ENCODE measurements at places on chromosomes 4 and X.

DNA sequence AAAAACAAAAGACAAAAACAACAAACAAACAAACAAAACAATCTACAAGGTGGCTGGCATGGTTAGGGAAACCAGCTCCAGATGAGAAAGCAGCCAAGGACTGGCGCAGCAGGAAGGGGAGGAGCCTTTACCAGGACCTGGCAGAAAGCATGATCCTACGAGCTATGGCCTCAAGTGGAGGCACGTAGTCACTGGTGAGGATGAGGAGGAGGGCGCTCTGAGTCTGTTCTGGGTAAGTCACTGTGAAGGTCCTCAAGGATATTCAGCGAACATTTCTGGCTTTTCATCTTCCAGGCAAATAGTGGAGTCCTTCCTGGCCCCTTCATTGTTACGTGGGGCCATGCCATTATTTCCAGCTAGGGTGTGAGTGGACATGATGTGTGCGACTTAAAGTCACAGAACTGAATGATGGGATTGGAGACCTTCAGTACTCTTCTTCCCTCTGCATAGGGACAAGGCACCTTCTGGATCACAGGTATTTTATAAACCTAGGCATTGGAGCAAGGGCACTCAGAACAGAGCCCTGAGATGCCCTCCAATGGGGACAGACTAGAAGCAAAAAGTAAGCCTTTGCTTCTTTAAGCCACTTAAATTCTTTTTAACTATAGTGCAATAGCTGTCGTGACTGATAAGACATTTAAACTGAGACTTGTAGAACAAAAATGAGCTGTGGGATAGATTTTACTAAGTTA, 771.3 kb downstream of the RAB28 start:
- DNase-seq: no peak

- no peak for DNase-seq
Observed at GRCh38 chrX:27336466-27337091, 126.6 kb downstream of the PPP4R3C start.

- no peak for DNase-seq
Observed at GRCh38 chr4:86096373-86096772, 263.5 kb downstream of the MAPK10 start.

- DNase-seq: no peak
Observed at GRCh38 chr4:14176613-14177012, 549.1 kb upstream of the BOD1L1 start.

DNA sequence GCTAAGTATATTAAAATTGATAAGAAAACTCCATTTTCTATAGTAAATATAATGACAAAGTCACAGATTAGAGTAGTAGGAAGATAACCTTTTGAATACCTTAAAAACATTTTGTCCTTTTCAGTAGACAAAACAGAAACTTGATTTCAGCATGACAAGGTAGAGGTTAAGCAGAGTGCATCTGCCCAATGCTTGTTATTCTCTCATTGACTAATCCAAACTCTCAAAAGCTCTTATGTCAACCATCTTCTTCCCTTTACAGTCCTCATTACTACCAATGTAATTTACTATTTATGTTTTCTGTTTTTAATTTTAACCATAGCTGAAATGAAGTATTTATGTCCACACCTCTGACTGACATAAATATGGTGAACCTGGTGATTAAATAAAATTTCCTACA, 11.1 kb downstream of the NIPAL1 start:
- DNase-seq: no peak

DNA sequence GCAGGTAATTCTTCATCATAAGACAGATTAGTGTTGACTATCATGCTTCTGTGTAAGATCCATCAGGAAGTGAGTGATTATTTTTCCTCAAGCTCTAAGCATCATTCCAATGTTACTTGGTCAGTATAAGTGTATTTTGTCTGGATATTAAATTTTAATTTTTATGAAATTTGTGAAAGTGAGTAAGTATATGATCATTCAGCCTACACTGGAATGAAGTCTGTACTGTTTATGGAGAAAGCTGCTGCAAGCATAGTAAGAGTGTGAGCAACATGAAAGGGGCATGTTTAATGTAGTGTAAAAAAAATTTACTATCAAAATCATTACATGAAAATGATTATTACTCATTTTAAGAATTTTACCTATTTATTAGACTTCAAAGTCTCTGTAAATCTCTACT, 84.8 kb downstream of the IL15 start:
- no peak for DNase-seq

- no peak for DNase-seq
Observed at GRCh38 chr4:86961116-86961515, 26.3 kb downstream of the AFF1 start.

GRCh38 chr4:172147687-172148086, 334.5 kb downstream of the GALNTL6 start:
- no peak for DNase-seq

GRCh38 chr4:38008571-38009021, 48.4 kb downstream of the PTTG2 start:
- DNase-seq: no peak

- no peak for DNase-seq
Observed at GRCh38 chr4:151147000-151147399, 47.6 kb downstream of the RPS3A start.

- no peak for DNase-seq
Observed at GRCh38 chr4:117479673-117480072, 394.3 kb upstream of the TRAM1L1 start.

DNA sequence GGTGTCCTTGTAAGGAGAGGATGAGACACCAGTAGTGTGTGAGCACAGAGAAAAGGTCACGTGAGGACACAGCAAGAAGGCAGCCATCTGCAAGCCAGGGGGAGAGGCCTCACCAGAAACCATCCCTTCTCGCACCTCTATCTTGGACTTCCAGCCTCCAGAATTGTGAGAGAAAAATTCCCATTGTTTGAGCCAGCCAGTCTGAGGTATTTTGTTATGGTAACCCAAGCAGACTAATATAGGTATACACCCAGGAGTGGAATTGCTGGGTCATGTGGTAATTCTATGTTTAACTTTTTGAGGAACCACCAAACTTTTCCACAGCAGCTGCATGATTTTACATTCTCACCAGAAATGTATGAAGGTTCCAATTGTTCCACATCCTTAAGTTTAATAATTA, 25.6 kb downstream of the ZDHHC9 start:
- no peak for DNase-seq

DNA sequence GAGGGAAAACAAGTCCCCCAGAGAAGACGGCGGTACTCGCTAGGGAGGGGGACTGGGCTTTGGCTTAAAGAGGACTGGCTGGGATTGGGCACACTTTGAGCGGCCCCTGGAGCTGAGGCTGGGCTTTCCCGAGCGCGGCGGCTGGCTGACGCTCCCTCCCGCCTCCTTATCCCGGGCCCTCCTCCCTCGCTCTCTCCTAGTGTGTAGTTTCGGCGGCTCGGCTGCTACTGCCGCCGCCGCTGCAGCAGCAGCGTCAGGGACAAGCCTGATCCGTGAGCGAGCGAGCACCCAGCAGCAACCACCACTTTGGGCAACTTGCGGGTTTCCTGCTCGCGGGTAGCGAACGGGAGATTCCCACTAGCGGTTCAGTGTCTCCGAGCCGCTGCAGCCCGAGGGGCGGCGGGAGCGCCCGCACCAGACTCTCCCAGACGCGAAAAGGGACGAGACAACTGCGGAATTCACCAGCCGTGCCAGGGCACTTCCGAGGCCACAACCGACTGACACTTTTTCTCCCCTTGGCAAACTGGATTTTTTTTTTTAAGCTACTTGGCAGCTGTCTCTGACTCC, 632 bp upstream of the PCDH7 start:
- no peak for DNase-seq

DNA sequence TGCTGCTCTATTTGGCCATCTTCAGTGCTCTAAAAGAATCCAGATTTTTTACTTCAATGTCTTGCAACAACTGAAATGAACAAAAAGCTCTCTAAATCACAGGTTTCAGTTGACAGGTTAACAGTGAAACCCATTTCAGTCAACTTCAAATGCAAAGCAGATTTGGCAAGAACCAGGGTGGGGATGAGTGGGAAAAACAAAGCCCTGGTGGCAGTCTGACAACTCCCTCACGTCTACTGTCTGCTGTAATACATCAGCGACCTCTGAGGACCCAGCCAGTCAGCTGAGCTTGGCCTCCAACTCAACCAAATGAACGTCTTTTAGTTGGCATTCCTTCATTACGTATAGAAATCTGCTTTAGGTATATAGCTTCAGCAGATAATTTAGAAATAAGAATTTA, 95.8 kb downstream of the COL25A1 start:
- no peak for DNase-seq

DNA sequence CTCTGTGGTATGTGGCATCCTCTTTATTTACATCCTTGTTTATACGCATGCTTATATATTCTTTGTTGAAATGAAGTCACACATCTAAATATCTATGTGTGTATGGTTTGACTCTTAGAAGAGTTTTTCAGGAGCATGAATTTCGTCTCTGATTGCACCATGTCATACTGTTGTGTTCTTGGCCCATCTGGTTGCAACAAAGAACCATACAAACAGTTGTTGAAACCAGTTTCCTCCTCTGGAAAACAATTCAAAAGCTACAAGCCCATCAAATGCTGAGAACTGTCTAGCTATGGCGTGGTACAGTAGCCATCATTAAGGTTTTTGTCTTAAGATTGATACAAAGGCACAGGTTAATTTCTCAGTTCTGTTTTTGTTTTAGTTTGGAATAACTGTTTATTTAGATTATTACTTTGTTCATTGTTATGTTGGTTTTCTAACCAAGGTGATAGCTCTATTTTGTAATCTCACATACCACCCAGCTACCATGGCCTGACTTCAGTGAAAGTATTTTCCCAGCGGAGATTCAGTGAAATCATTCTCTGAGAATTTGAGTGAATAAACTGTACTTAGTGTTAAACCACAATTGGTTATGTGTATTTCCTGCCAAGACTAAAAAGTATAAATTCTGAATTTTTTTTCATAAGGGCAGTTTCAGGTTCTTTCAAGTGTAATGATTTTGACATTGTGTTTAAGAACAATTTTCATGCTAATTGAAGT, 91.0 kb downstream of the ARHGAP24 start:
- DNase-seq: no peak

GRCh38 chr4:127601029-127601428, 31.7 kb upstream of the INTU start:
- no peak for DNase-seq

- no peak for DNase-seq
Observed at GRCh38 chrX:143165778-143166177, 140.1 kb downstream of the SPANXN4 start.

DNA sequence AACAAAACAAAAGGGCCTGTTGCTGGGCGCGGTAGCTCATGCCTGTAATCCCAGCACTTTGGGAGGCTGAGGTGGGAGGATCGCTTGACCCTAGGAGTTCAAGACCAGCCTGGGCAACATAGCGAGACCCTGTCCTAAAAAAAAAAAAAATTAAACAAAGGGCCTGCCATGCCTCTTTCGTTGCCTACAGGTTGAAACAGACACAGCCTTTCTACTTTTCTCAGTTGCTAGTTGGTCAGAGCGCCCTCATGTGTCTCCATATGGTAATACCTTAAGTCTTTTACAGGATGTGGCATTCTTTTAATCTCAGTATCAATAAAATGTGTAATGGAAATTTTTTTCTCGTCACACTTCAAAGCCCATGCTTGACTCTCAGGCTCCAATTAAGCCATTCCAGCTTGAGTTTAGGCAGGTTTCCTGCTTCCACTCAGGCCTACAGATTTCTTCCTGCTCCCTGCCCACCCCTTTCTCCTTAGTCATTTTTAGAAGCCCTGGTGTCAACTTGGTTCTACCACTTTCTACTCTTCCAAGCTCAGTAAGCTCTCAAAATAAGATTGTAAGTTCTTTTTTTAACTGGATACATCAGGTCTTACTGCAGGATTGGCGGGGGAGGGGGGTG, 4.6 kb upstream of the SOWAHD start:
- peak; percentile 62 for DNase-seq

DNA sequence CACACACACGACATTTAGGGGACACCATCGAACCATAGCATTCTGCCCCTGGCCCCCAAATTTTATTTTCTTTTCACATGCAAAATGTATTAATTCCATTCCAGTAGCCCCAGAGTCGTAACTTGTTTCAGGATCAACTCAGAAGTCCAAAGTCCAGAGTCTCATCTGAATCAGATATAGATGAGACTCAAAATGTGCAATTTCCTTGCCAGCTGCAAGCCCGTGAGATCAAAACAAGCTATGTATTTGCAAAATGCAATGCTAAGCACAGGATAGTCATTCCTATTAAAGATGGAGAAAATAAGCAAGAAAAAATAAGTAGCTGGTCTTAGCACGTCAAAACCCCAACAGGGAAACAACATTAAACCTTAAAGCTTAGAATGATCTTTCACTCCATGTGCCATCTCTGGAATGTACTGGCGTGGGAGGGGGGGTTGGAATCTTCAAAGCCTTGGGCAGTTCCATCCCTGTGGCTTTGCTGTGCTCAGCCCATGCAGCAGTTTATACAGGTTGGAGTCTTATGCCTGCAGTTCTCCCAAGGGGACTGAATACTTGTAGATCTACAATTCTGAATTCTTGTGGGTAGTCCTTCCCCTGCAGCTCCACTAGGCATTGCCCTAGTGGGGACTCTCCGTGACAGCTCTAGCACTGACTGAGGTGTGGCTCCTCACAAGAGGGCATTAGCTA, 47.7 kb upstream of the SYTL5 start:
- no peak for DNase-seq

GRCh38 chr4:188117631-188118324, 8.4 kb upstream of the TRIML2 start:
- no peak for DNase-seq

GRCh38 chrX:11764602-11765067, 6.6 kb downstream of the MSL3 start:
- DNase-seq: no peak

- peak; percentile 33 for DNase-seq
Observed at GRCh38 chr4:141307241-141307689, 86.6 kb downstream of the ZNF330 start.

DNA sequence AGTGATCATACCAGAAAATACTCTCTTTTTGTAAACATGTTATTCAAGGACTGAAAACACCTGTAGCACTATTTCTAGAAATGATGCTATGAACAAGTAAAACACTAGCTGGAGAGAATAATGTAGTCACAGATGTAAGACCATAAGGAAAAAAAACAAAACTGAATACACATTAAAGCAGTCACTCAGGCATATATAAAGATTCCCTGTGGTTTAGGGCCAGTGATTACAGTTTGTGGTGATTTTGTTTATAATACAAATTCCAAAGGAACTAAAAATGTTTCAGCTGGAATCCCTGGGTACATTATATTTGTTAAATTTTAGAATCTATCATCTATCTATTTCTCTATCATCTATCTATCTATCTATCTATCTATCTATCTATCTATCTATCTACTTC, 777.8 kb upstream of the FRG1 start:
- no peak for DNase-seq

DNA sequence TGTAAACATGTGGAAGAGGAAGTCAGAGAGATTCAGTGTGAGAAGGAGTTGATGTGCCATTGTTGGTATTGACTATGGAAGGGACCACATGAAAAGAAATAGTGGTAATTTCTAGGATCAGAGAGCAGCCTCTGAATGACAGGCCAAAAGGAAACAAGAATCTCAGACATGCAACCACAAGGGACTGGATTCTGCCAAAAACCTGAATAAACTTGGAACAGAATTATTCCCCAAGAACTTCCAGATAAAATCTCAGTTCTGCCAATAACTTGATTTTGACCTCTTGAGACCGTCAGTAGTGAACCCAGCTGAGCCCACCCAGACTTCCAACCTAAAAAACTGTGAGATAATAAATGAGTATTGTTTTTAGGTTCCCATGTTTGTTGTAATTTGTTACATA, 653.6 kb upstream of the NR3C2 start:
- no peak for DNase-seq
